ENCODE measurements at places on chromosomes 7 and 10. TPM values are rescaled to one million over a fixed set of nuclear protein-coding genes. Genes with fewer than 3 reads are reported as not detected.

The GRID2IP gene
- not detected for polyA plus RNA-seq

The SNCG gene
- polyA plus RNA-seq, result 2.7 TPM

The CYP3A5 gene
- polyA plus RNA-seq, result 0.41 TPM

The NANOS1 gene
- 1.1 TPM for polyA plus RNA-seq

The CYP3A4 gene
- not detected for polyA plus RNA-seq

The MCM7 gene
- 165 TPM for polyA plus RNA-seq

The GPR146 gene
- not detected for polyA plus RNA-seq

DNA sequence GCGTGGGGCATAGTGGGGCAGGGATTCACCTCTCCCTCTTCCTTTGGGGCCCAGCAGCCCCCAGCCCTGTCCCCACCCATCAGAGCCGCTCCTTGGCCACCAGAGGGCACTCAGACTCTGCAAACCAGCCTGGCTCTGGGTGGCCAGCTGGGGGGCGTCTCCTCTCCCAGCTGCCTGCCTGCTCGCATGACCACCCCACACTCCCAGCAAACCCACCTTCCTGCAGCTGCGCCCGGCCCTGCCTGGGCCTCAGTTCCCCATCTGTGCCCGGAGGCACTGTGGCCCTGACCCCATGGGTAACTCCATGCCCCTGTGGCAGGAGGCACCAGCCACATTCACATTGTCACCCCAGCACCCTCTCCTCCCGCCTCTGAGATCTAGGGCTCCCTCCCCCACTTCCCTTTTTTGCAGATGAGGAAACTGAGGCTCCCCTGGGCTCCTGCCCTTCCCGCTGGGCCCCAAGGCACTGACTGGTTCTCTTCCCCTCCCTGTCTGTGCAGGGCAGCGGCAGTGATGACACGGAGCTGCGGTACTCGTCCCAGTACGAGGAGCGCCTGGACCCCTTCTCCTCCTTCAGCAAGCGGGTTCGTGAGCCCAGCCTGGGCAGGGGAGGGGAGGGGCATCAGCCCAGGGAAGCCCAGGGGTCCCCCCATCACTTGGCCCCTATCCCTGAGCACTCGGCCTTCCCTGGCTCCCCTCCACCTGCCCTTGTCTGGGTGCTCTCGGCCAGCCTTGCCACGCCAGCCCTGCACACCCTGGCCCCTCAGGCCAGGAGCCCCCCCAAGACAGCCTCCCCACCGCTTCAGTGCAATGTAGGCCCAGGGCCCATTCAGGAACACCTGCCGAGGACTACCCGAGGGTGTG is 6.9 kb upstream of the SH2B2 start:
- DNase-seq, result no peak
